ENCODE measurements at places on chromosomes 2 and 18.

GRCh38 chr2:177972123-177972522 is 100.5 kb downstream of the PDE11A start:
- DNase-seq = no peak

DNA sequence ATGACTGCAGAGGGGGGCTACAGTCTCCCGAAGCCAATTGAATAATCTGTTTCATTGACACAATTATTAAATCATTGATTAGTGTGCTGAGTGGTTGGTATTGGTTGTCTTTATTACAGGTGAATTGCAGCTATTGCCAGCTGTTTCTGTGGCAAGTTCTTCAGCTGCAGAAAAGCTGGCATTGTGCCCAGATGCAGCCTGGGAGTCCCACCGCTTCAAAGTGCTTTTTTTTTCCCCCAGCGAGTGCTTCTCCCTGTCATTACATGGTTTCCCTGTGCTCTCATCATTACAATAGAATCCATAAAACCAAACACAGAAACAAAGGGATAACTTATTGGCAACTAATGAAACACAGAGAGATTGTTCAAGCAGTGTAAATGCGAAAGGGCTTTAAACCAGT is 164.7 kb downstream of the GRB14 start:
- no peak for DNase-seq

- DNase-seq = peak; percentile 42
Measured at GRCh38 chr2:113370478-113371091, 66.9 kb upstream of the ZNG1B start.

- DNase-seq = no peak
Measured at GRCh38 chr2:109662889-109663288, 48.7 kb downstream of the SOWAHC start.

GRCh38 chr2:224272237-224272910 is 129.5 kb downstream of the FAM124B start:
- no peak for DNase-seq

- DNase-seq = no peak
Measured at GRCh38 chr2:14713248-14713647, 80.7 kb downstream of the LRATD1 start.

DNA sequence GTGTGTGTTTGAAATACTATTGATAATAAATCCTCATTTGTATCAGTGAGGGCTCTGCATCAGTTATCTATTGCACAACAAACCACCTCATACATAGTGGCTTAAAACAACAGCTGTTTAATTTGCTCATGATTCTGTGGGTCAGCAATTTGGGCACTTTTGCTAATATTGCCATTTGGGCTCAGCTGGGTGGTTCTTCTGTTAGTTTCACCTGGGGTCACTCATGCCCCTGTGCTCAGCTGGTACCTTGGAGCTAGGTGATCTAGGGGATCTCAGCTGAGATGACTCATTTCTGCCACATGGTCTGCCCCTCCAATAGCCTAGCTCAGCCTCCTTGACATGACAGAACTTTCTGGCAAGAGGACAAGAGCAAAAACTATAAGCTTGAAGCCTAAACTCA is 126.3 kb downstream of the LYPD6B start:
- DNase-seq = no peak

GRCh38 chr2:216992056-216992675 is 132.3 kb upstream of the TNP1 start:
- no peak for DNase-seq

DNA sequence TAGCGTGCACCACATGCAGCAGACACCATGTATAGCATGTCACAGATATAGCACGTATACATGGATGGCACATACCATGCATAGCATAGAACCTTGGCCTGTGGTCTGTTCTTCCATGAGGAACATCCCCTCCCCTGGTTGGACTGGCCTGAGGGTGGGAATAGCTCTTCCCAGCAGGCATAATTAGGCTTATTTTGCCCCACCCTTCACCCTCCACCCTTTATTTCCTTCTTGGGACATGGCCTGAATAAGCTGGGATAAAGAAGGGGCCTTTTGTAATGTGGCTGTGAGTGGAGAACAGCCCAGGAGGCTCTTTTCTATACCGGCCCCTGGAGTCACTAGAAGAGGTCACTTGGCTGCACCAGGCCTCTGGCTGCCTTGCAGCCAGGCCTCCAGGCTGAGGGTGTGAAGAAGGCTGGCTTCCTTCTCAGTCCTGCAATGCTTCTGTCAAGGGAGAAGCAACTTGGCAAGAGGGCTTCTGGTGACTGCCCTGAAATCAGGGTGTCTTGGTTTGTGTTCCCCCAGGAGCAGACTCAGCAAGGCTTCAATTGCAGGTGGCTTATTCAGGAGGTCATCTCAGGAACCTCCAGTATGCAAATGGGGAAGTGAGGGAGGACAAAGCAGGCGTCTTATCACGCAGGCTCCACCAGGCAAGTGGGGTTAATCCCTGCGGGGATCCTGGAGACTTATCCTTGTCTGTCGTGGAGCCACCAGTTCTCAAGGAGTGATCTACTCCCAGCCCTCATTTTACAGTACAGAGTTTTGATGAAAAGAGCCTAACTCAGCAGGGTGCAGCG is 68.2 kb downstream of the HS6ST1 start:
- DNase-seq = no peak

GRCh38 chr2:157439824-157440186 is 4.1 kb downstream of the CYTIP start:
- DNase-seq = no peak

DNA sequence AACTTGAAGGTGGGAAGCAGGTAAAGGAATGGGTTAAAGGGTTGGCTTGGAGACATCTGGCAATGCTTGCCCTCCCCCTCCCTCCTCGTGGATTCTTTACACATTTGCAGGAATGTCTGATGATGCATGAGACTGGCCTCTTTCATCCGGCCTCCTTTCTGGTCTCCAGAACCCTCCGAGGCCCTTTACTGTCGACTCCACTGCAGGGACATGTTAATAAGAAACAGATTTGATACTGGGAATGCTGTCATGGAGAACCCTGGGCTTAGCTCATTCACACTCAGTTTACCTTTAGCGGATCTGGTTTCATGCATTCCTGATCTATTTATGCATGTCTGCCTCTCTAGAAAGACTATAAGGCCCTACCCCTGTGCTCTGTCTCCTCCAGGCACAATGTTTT is 238.7 kb downstream of the TGIF1 start:
- DNase-seq = no peak
